Hematopoietic multipotent progenitor cell treated with erythropoietin and hydrocortisone succinate and interleukin-3 and kit ligand, for 6 days (in vitro differentiated cells): ENCODE measurements at places on chromosomes 5 and 9.
A peak's percentile ranks its signal among the peaks of the same experiment; 100 is the strongest.

- DNase-seq: no peak
These were observed 90.9 kb upstream of the GRIA1 start for GRCh38 chr5:153399595-153399994.

- DNase-seq: no peak
These were observed 31.1 kb downstream of the FBXO38 start for GRCh38 chr5:148414833-148415232.

DNA sequence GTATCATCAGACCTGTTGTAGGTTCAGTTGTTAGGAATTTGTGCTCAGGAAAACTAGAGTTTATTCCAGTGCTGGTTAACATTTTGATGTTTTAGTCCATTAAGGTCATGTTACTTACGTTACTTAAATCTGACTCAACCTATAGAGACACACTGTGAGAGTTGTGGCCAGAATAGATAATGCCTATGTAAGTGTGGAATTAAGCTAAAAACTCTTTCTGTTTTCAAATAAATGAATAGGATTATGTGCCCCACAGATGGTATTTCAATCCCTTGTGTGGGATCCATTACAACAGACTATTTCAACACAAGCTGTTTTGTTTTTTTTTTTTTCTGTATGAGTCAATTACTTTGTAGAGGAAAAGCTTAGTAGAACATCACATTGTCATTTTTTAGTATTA is 68.1 kb downstream of the MEGF10 start:
- DNase-seq: no peak

DNA sequence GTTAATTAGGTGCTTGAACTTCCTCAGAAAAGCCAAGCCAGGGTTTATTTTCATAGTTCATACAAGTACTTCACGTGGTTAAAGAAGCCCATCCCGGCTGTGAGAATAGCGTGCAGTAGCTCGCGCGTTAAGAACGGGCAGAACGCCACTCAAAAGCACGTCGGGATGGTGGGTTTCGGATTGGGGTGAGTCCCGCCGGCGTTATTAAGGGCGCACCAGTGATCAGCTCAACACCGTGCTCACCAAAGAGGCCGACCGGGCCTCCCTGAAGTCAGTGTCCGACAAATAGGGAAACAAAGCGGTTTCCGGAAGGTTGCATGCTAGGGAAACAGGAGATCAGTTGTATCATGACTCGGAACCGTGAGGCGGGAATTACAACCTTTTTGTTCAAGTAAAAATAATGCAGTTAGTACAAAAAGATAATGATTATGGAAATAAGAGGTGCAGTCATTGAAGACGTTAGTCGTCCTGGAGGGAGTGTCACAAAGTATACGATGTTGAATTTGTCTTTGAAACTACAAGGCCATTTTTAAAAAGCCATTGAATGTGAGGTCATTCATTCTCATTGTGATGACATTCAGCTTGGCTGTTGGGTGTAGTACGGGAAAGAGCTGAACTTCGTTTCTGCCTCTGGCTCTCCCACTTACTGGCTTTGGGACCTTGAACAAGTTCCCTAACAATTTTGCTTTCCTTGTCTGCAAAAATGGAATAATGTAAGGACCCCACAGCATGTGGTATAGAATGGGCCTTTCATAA is 992 bp downstream of the SETD9 start:
- peak; percentile 65 for DNase-seq

DNA sequence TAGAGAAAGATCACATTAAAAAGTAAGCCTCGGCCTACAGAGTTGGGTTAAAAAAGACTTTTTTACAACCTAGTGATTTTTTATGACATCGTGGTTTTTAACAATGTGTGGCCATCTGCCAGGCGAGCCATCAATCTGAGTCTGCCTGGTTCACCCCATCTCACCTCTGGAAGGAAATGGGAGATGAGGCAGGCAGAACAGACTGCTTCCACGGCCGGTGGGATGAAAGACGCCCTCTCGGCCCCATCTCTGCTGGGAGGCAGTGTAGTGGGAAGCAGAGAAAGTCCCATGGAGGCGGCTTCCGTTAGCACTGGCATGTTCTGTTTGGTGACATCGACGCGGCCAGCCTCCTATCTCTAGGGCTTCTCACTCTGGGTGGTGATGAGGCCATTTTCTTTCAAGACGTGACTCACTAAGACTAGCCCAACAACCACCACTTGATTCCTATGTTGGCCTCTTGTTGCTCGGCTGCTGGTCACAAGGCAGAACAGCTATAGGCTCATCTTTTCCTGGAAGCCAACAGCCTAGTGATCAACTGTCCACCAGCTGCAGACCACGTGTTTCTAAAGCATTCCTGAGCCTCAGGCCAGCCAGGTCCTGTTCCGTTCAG is 132.4 kb upstream of the OTULINL start:
- DNase-seq: no peak

DNA sequence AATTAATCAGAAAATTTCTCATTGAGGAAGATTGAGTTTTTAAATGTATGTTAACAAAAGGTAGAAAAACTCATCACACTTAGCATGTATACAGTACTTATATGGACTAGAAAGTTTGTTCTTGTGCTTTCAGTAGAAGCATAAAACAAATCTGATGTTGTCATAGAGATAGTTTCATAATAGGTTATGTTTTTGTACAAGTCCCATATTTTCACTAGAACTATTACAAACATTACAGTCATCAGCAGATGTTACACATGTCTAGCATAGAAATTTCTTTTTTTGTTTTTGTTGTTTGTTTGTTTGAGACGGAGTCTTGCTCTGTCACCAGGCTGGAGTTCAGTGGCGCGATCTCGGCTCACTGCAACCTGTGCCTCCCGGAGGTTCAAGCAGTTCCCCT is 131.4 kb downstream of the COMMD10 start:
- no peak for DNase-seq

- DNase-seq: no peak
These were observed 269.6 kb downstream of the ARL15 start for GRCh38 chr5:54040804-54041203.

DNA sequence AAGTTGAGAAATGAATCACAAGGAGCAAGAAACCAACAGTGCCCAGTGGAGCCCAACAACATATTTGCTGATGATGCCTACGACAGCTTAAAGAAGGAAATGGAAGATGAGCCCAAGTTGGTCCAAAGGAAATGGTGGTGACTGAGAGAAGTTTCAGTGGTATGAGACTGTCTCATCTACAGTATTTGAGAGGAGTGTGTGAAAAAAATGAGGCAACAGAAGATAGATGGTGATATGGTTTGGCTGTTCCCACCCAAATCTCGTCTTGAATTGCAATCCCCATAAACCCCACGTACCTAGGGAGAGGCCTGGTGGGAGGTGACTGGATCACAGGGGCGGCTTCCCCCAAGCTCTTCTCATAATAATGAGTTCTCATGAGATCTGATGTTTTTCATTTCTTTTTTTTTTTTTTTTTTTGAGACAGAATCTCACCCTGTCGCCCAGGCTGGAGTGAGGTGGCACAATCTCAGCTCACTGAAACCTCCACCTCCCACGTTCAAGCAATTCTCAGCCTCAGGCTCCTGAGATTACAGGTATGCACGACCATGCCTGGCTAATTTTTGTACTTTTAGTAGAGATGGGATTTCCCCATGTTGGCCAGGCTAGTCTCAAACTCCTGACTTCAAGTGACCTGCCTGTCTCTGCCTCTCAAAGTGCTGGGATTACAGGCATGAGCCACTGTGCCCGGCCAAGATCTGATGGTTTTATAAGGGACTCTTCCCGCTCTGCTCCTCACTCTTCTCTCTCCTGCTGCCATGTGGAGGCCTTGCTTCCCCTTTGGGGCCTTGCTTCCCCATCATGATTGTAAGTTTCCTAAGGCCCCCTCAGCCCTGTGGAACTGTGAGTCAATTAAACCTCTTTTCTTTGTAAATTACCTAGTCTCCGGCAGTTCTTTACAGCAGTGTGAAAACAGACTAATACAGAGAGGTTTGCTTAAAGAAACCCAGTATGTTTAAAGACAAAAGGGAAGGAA is 30.2 kb downstream of the EFCAB9 start:
- no peak for DNase-seq

DNA sequence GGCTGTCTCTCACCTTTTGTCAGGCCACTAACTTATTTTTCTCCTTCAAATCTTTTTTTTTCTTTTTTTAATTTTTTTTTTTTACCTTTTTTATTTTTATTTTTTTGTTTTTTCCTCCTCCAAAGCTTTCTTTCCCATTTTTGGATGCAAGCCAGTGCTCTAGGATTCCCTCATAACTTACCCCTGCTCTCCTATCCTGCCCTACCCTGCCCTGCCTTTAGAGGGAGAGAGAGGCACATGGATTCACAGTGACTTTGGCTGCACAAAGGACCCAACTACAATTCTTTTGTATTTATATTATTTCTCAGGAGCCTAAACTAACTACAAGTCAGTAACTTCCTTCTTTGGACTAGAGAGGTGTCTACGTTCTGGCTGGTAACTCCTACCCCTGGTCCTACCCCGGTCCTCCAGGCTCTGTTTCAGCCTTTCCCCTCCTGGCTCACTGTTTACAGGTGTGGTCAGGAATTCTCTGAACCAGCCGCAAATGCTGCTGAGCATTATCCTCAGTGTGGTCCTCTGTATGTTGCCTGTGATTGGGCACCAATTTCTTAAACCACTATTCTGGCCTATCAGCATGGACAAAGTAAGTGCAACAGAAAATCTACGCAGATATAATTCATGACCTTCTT is 8.4 kb upstream of the RUSC2 start:
- peak; percentile 82 for DNase-seq

DNA sequence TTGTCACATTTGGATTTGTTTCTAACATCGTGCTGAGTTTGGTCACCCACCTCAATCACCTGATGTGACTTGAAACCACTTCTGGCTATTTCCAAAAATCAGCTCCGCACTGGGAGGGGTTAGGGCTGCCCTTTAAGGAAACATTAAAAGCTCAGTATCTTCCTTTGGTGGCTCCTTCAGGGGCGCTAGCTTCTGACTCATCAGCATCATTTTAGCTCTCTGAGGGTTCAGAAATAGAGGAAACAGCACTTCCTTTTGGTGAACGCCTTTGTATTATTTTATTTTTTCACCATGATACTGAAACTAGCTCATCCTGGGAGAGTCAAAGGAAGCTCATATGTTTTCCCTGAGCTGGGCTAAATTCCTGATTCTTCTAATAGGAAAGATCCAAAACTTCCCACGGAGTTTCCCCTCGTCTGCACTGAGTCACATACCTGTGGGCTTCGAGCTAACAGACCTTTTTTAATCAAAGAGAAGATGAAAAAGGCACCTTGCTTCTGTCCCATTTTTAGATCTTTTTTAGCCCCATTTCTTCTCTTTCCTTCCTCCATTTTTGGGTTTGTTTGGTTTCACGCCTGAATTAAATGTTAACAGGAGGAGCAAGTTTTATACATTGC is 48.2 kb downstream of the ROPN1L start:
- DNase-seq: peak; percentile 57

DNA sequence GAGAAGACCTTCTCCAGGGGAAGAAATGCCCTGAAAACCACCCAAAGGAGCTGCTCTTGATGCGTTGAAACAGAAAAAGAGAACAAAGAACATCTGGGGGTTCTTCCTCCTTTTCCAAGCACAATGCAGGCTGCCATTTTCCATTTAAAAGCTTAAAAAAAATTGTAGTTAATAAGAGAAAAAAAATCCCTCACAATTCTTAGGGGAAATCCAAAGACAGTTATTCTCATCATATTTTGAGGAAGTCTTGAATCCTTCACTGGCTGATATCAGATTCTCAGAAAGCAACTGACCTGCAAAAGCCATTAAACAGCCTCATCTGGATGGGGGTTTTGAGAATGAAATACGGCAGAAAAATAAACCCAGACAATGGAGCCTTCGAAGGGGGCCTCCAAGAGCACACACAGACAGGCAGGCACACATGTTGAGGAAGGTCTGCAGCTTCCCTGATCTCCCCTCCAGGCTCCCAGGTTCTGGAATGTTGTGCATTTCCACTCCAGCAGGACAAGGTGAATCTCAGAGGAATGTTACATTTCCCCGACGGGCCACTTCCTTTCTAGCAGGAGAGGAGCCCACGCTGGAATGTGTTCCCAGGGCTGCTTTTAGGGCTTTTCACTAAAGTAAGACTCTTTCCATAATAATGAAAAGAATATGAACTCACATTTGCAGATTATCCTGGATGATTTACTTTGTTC is 159.4 kb upstream of the S1PR3 start:
- no peak for DNase-seq
